HT1080 (cell line): ENCODE measurements at places on chromosomes 11 and 22.

DNA sequence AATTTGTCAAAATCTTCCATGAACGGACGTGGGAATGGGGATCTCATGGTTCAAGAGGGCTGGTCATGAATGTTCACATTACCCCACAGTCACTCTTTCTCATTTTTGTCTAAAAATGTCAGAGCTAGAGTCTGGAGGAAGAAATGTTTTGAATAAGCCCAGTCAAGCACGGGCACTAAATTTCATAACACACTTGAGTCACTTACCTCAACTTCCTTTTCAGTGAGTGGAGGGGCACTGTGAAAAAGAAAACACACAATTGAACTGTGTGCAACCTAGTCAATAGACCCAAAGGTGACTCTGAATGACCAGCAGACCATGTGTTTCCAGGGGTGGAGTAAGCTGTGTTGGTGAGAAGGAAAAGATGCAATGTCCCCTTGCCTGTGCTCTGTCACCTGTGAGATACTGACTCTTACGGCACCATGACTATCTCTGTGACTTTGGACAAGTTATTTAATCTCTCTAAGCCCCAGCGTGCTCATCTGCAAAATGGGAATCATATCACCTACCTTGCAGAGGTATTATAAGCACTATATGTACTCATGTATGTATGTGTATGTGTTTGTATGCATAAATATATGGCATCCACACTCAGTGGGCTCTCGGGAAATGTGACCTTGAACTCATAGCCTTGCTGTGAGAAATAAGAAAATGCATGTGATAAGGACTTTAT is 38.2 kb upstream of the LYVE1 start:
- peak; percentile 71 for DNase-seq

DNA sequence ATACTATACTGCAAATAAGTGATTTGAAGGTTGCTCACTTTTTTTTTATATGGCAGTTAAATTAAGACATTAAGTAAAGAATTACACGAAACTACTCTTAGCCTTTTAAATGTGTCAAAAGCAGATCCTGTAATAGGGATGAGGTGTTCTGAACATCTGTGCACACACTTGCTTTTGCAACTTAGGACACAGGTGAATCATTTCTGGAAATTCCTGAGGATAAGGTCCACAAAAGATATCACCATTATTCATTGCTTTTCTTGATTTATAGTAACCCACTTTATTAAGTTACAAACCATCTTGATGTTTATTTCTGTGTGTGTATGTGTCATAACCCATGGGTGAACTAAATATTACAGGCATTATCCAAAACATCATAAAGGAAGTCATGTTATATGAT is 55.9 kb downstream of the SLC5A12 start:
- DNase-seq: no peak

DNA sequence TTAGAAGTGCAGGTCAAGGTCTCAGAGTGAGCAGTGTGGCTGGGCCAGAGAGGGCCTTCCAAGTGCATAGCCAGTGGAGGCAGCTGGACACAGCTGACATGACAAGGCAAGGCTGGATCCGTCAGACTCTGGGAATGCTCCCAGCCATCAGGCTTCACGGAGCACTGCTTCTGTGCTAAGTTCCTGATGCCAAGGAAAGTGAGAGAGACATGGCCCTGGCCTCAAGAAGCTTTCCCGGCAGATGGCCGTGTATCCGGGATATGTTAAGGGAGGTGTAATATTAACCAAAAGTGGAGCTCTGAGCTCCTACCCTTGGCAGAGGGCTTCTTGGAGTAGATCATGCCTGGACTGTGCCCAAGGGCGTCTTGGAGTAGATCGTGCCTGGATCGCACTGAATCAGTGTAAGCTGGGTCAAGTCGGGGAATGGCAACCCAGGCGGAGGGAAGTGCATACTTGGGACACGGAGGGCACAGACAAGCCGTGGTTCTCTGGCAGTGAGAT is 7.4 kb upstream of the EFCAB6 start:
- no peak for DNase-seq

DNA sequence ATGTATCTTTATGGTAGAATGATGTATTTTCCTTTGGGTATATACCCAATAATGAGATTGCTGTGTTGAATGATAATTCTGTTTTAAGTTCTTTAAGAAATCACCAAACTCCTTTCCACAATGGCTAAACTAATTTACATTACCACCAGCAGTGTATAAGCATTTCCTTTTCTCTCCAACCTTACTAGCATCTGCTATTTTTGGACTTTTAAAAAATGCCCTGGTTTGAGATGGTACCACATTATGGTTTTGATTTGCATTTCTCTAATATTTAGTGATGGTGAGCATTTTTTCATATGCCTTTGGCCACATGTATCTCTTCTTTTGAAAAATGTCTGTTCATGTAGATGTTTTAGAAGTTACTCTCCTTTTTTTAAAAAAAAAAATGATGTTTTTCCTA is 142.0 kb downstream of the METTL15 start:
- DNase-seq: no peak

GRCh38 chr11:128734103-128734831 is 40.4 kb downstream of the FLI1 start:
- DNase-seq: no peak

- no peak for DNase-seq
Measured at GRCh38 chr22:37484480-37485394, 1.4 kb downstream of the MFNG start.

GRCh38 chr11:59698506-59698905 is 15.1 kb downstream of the OR10V1 start:
- no peak for DNase-seq

DNA sequence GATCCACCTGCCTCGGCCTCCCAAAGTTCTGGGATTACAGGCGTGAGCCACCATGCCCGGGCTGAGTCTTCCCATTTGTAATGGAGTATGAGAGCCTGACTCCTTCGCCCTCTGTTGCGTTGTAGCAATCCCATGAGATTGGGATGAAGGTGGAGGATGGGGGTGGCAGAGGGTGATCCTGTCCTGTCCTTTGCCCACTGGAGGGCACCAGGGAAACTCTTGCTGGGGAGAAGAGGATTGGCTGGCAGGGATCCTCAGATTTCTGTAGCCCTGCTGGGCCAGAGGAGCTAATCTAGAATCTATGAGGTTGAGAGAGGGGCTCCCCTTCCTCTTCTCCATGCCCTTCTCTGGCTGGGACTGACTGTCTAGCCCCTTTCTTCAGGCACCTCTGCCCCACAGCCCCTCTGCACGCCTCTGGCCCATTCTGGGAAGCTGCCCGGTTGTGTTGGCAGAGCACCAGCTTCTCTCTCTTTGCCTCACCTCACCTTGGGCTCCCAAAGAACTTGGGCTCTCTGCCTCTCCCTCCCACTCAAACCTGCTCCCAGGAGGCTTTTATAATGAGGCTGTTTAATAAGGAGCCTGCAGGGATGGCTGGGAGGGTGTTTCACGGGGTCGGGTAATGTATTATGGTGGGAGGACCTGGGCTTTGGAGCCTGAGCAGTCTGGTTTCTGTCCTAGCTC is 9.5 kb upstream of the CATSPER1 start:
- DNase-seq: no peak

GRCh38 chr11:90288212-90288821 is 65.5 kb upstream of the CHORDC1 start:
- peak; percentile 13 for DNase-seq

DNA sequence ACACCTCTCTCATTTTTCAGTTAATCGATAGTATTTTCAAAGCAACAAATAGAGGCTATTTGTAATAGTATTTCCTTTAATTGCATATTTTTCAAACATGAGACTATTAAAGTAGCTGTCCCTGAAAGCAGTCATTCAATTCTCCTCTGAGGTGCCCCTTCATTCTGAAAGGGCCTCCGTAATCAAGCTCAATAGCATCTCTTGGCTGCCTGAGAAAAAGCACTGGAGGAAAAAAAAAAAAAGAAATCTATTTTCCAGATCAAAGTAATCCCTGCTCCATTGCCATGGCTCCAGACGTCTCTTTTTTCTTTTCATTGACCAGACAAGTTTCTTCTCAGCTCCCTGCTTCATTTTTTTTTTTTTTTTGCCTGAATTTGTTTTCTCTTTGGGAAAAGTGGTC is 154.5 kb upstream of the BLID start:
- DNase-seq: no peak

DNA sequence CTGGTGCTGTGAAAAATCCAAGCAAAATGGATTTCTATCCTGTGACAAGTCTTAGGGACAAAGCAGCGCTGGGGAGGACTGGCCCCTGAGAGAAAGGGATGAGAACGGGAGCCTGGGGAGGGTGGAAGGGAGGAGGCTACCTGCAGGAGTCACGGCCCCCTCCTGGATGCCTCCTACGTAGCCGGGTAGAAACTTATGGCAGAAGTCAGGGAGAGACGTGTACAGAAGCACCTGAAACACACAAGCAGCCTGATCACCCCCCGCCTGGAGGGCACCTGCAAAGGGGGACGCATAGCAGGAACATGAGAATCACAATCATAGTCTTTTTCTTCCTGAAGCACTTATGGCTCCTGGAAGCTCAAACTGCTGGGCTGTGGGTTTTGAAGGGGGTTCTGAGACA is 6.1 kb downstream of the DHCR7 start:
- DNase-seq: no peak

DNA sequence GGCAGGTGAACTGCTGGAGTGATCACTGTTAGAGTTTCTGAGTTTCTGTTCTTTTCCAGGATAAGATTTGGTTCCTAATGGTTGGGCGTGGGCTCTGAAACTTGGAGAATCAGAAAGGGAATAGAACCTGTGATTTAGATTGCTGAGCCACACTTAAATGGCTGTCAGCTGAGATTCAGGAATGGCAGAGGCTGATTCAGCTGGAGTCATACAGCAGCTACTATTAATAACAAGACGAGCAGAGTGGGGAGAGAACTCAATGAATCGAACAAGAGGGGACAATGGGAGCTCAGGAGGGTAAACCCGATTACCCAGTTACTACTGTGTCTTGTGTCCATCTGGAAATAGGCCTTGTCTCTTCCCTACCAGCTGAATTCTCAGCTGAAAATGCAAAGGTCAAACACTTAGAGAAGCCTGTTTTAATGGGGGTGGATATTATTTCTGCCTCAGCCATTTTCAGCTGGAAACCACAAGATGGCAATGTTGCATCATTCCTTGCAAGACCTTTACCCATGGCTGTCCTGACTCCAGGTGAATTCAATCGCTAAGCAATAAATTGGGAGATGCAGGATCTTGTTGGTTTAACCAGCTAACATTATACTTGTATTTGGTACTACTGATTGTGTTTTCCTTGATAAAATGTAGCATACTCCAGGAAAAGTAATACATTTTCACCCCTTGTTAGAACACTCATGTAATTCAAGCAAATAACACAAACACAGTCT is 104.5 kb upstream of the RAG2 start:
- peak; percentile 47 for DNase-seq

- no peak for DNase-seq
Measured at GRCh38 chr22:44145544-44145943, 35.2 kb upstream of the PARVG start.

GRCh38 chr11:45724153-45724552 is 58.7 kb upstream of the CHST1 start:
- no peak for DNase-seq

DNA sequence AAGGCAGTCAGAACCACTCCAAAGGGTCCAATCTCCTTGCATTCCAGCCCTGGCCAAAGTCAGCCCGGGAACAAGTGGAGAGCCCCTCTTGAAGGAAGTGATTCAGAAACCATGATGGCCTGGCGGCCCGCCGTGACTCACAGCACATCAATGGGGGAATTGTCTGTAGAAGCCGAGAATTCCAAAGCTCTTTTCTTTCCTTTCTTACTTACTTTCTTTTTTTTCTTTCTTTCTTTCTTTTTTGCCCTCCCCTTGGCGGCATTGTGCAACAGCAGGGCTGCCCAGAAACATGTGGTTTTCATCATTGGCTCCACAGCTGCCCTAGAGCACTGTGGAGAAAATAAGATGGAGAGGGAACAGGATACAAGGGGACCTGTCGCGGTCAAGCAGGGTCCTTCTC is 140.2 kb upstream of the TIMP3 start:
- peak; percentile 98 for DNase-seq
